Right ventricle myocardium inferior (tissue), 1 donor: ENCODE measurements at places on chromosomes 1 and 21. TPM values are rescaled to one million over a fixed set of nuclear protein-coding genes. Genes with fewer than 3 reads are reported as not detected.

Gene NUDT4B
- 0.49 TPM for total RNA-seq

Gene PERM1
- 174 TPM for total RNA-seq

Gene PDC
- not detected for total RNA-seq

Gene C1orf141
- not detected for total RNA-seq

Gene TRNAU1AP
- 15.9 TPM for total RNA-seq

Gene PCSK9
- total RNA-seq, result not detected

Gene TTC22
- not detected for total RNA-seq

Gene PEF1
- total RNA-seq, result 34.9 TPM

Gene SLC1A7
- total RNA-seq, result not detected

Gene PSRC1
- total RNA-seq, result 1.2 TPM

Gene OR10J1
- total RNA-seq, result not detected

Gene BRDT
- not detected for total RNA-seq

Gene WLS
- 97.2 TPM for total RNA-seq

Gene SLC30A10
- total RNA-seq, result 0.43 TPM

Gene GJA9
- total RNA-seq, result not detected

Gene ARHGEF16
- total RNA-seq, result 1.4 TPM

Gene MAP3K7CL
- total RNA-seq, result 1.1 TPM

Gene MMEL1
- total RNA-seq, result 0.35 TPM

Gene HSD3B1
- not detected for total RNA-seq

Gene PRELP
- total RNA-seq, result 27.1 TPM

Gene KCNJ9
- total RNA-seq, result not detected

Gene ANKRD34A
- total RNA-seq, result 0.62 TPM

Gene SAMSN1
- total RNA-seq, result 2.4 TPM

Gene OR2L5
- total RNA-seq, result not detected

Gene LGR6
- total RNA-seq, result 4.1 TPM

Gene CLDN14
- total RNA-seq, result not detected

Gene TCHHL1
- not detected for total RNA-seq

Gene CACHD1
- total RNA-seq, result 4.9 TPM

Gene HS2ST1
- 10.0 TPM for total RNA-seq

Gene FBXO28
- 17.3 TPM for total RNA-seq

Gene SYT14
- not detected for total RNA-seq

Gene PIP5K1A
- total RNA-seq, result 34.8 TPM

Gene UBIAD1
- 11.2 TPM for total RNA-seq

Gene TMEM61
- not detected for total RNA-seq

Gene NTMT2
- total RNA-seq, result 5.3 TPM

Gene SPRR5
- not detected for total RNA-seq

Gene C1QB
- total RNA-seq, result 165 TPM

Gene TCP10L
- total RNA-seq, result 2.6 TPM

Gene RGS8
- total RNA-seq, result not detected

Gene TINAGL1
- 273 TPM for total RNA-seq

Gene SPATA21
- total RNA-seq, result not detected

Gene CFAP45
- 1.0 TPM for total RNA-seq

Gene SMIM11
- total RNA-seq, result 15.6 TPM

Gene CYP4A22
- not detected for total RNA-seq

Gene PIGR
- total RNA-seq, result not detected

Gene PKLR
- not detected for total RNA-seq
